ENCODE measurements at places on chromosomes 4 and X.

DNA sequence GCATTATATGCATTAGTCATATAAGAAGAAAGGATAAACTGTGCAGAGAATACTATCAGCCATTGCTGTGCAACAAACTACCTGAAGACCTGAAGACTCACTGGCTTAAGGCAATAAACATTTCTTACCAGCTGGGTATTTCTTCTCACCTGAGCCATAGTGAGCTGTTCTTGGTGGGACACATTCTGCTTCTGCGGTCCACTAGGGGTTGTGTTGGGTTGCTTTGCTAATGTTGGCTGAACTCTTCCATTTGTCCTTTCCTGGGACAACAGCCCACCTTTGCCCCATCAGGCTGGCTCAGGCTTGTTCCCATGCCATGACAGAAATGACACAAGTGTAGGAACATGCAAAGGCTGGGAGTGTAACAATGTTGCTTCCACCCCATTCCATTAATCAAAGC, 388.6 kb downstream of the PCDH7 start:
- no peak for DNase-seq

- DNase-seq: peak; percentile 16
These were observed 334.9 kb upstream of the GATB start for GRCh38 chr4:152095701-152096070.

GRCh38 chr4:128380306-128380705, 92.7 kb upstream of the PGRMC2 start:
- no peak for DNase-seq

GRCh38 chr4:113646442-113646822, 115.1 kb downstream of the CAMK2D start:
- peak; percentile 51 for DNase-seq

DNA sequence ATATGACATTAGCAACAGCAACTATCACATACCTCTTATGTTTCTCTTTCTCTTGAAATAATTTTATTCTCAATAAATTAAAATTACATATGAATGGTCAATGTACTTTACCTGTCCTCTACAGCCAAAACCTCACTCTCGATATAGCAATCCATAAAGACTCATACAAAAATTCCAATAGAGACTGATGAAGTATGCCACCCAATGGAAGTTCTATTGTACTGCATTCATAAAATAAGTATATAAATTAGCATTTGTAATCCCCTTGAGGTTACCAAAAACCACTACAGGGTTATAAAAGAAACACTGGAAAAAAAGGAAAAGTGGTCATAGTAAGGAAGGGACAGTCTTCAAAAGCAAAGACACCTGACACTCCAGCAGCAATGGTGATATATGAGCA, 32.8 kb downstream of the CLDN2 start:
- peak; percentile 20 for DNase-seq

GRCh38 chrX:41067721-41068120, 17.5 kb upstream of the USP9X start:
- no peak for DNase-seq

- DNase-seq: no peak
These were observed 90.6 kb downstream of the TLL1 start for GRCh38 chr4:165963621-165964020.

- peak; percentile 79 for DNase-seq
These were observed 63.7 kb downstream of the TENM3 start for GRCh38 chr4:182306792-182307507.

GRCh38 chr4:73839071-73839470, 2.6 kb downstream of the CXCL6 start:
- no peak for DNase-seq

DNA sequence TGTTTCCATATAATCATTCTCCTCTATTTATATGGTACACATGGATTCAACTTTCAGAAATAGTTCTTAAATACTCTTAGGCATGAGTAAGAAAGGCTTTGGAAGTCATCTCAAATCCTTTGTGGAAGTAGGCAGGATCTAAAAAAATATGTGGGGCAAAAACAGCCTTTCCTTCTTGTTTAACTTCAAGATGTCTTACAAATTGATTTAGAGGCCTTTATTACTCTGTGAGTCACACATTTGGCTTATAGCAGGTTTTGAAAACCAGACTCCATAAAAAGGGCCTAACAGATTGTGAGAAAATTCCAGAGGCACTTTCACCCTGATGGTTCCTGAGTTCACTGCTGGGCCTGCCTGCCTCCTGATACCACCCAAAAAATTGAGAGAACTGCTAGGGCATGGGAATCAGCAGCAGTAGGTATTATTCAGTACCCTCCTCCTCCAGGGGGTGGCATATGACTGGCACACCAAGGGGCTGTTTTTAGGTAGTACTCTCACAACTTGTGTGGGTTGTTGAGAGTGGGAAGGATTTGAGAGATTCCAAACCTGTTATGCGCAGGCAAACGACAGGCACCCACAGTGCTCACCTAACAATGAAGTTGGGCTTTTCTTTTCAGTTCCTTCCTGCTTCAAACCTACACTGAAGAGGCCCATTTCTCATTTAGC, 162.7 kb upstream of the MBNL3 start:
- peak; percentile 0 for DNase-seq

GRCh38 chr4:40227284-40227683, 30.5 kb downstream of the RHOH start:
- no peak for DNase-seq

DNA sequence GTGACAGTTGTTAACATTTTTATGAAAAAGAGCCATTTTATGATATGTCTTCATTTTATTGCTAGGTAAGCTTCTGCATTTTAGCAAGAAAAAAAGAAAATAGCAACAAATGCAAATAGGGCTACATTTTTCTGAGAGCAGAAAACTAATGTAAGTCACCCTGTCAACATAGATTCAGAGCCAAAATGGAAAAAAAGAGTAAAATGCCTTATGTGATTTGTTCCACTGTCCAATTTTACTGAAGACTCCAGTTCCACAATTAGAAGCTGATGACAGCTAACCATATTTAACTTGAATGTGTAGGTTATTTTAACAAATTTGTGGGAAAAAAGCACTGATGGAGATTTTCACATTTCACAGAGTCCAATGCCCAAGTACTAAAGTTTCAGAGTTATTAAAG, 772.3 kb downstream of the FAT4 start:
- no peak for DNase-seq

- no peak for DNase-seq
These were observed 10.8 kb downstream of the CTAG1A start for GRCh38 chrX:154595559-154596249.

DNA sequence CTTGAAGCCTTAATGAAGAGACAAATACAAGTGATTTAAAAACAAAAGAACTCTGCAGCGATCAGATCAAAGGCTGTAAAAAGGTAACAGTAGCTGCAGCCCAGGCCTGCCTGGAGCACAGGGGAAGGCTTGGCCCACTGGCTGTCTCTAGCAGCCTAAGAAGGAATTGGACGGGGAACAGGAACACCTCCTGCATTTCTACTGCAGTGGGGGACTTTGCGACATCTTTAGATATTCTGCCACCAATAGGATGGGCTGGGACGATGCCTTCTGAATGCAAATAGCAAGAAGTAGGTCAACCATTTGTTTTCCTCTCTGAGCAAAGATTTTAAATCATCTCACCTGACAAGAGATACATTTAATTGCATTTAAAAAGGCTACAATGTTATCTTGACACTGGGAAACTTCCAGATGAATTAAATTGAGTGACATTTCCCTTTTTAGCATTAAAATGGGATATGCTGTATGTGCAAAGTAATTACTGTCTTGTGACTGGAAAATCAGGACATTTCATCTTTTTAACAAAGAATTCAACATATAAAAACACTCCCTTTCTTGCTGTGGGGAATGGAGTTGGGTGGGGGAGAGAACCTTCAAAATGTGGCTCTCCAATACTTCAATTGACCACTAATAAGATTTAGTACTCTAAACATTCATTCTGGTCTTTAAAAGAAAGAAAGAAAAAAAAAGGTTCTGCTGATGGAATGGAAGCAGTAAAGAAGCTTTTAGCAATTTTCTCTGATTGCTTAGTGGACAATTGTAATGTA, 70.0 kb downstream of the NYX start:
- no peak for DNase-seq
